Left lung (tissue), 14 donors: ENCODE measurements at places on chromosomes 13 and 19. TPM values are rescaled to one million over a fixed set of nuclear protein-coding genes. Genes with fewer than 3 reads are reported as not detected.

GRCh38 chr19:46014534-46014933, 8.3 kb downstream of the PGLYRP1 start:
- no peak for DNase-seq

GRCh38 chr19:999379-999719, 870 bp upstream of the GRIN3B start:
- DNase-seq = no peak

GRCh38 chr13:28532388-28533124, 37.6 kb upstream of the FLT1 start:
- DNase-seq = peak; percentile 82

DNA sequence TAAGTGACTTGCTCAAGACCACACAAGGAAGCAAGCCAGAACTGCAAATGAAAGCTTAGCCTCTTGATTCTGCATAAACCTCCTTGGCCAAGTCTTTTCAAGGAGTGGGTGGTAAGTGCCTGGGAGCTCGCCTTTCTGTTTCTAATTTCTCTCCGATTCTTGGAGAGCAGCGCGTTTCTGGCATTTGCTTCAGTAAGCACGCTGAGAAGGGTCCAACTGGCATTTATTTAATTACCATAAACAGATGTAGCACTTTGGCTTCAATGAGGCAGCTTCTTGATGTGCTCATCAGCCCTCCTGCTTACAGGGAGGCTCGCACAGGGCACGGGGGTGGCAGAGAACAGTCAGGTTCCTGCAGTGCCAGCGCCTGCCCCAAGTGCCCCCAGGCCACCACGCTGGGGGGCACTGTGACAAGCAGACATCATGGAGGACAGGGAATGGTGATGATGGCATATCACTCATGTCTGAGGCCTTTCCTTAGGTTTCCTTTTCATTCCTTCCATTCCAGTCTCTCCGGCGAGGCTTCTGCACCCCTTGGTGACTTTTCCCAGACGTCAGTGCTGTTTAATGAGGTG, 13.3 kb downstream of the SIAH3 start:
- no peak for DNase-seq

- DNase-seq = no peak
Observed at GRCh38 chr13:99033814-99034213, 56.0 kb upstream of the DOCK9 start.

DNA sequence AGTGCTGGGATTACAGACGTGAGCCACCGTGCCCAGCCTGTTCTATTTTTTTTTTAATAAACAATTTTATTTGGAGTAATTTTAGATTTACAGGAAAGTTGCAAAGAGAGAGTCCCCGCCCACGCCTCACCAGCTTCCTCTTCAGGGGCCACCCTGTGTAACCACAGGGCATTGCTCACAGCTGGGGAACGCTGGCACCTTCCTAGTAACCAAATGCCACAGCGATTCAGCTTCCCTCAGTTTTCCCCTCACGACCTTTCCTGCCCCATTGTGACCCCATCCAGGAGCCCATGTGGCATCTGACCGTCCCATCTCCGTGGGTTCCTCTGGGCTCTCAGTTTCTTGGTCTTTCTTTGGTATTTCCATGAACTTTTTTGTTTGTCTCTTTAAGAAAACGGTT, 83.9 kb downstream of the GNG7 start:
- DNase-seq = peak; percentile 93

DNA sequence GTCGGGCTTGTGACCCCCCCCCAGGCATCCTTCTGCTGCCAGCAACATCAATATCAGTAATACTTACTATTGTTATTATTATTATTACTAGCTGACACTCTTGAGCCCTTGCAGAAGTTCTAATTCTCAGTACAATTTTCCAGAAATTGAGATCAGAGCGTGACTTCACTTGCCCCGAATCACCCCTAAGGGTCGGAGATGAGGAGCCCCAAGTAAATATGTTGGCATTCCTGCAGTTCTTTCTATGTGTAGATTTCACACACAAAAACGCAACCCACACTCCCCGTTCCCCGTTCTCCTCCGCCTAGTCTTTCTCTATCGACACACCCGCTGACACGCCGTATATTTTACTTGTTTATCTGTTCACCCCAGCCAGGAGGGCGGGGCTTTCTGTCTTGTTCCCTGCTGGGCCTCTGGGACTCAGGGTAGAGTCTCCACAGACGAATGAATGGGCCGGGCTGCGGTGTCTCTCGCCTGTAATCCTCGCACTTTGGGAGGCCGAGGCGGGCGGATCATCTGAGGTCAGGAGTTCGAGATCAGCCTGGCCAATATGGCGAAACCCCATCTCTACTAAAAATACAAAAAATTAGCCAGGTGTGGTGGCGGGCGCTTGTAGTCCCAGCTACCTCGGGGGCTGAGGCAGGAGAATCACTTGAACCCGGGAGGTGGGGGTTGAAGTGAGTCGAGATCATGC, 14.7 kb downstream of the TLE5 start:
- DNase-seq = peak; percentile 92

- DNase-seq = no peak
Observed at GRCh38 chr19:39438270-39438934, 2.7 kb upstream of the RPS16 start.

DNA sequence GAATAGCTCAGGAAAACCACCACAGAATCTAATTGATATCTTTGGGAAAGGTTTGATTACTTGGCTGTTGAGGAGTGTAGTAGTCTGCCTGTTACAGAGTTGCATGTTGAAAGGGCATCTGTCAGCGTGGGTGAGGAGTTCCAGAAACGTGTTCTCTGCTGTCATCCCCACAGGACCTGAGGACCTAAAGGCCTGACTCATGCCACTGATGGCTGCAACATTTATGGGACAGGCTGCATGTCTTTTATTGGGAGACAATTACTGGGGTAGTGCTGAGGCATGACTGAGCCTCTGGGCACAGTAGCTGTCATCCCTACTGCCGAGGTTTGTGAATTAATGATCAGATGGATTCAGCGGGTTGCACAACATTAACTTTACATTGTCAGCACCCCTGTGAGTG, 525.9 kb downstream of the GPC6 start:
- DNase-seq = no peak

DNA sequence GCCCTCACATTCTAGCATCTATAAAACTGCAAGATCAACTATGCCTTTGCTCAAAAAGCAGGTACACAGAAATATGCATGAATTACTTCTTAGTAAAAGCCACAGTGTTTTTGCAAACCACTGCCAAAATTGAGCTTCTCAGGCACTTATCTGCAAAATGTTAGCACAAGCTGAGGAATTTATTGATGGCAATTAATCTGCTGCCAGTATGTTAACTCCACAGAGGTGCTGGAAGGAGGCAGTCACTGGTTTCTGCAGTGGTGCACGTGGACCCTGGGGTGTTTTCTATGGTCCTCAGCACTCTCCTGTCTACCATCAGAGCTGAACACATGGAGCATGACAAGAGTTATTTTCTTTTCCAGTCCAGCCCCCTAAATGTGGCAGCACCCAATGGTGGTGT, 44.2 kb downstream of the CLDN10 start:
- no peak for DNase-seq

DNA sequence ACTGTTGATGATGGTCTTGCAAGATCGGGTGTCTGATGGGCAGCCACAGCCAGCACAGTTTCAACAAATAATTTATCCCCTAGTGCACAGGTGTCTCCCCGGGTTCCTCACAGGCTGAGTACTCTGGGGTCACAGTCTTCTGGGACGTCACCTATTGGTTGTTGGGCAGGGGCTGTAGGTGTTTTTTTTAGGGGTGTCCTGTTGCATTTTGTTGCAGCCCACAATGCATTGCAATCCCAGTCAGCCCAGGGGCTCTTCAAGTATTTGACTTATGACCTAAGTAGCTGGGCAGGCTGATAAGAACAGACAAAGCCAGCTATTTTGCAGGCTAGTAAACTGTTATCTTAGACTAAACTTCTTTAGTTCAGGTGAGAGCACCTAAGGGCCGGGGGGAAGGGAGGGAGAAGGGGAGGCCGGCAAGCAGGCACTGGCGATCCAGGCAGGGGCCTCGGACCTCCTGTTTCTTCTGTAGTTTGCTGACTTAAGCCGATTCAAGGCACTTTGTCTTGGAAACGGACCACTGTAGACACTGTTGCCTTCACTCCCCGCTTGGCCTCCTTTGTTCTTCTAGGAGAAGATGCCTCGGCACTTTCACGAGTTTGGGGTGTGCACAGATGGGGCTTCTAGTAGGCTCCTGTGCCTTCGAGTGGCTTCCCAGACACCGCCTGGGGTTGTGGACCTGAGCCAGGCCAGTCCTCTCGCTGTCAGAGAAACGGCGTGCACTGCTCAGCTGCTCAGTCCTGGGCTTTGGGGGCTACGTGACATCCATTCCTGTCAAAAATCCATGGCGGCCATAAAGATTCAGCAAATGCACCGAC, 33.9 kb upstream of the GRTP1 start:
- no peak for DNase-seq

DNA sequence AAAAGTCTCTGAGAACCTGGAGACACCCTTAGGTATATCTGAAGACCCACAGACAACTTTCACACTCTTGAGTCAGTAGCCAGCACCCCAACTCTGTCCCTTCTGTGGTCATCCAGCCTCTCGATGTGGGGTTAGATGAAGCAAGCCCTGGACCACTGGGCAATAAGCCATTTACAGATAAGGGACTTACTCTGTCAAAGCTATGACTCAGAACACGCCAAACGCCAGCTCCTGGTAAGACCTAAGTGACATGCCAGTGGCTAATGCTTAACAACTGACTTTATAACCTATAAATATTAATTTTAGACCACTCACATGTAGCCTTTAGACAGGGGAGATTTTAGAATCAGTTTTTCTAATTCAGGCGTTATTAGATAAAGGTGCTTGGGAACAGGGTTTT, 85.7 kb downstream of the SHISA2 start:
- DNase-seq = no peak

Gene LONP1
- total RNA-seq = 79.5 TPM

Gene SLC7A9
- not detected for total RNA-seq

Gene CD37
- total RNA-seq = 59.0 TPM

Gene LRRC63
- 0.35 TPM for total RNA-seq

Gene RAB8A
- total RNA-seq = 88.8 TPM

Gene C19orf44
- total RNA-seq = 6.1 TPM
